CD4-positive, alpha-beta T cell treated with Interleukin-6 at 100 ng/mL for 8 hours (primary cell): ENCODE measurements at places on chromosomes 4 and X.

DNA sequence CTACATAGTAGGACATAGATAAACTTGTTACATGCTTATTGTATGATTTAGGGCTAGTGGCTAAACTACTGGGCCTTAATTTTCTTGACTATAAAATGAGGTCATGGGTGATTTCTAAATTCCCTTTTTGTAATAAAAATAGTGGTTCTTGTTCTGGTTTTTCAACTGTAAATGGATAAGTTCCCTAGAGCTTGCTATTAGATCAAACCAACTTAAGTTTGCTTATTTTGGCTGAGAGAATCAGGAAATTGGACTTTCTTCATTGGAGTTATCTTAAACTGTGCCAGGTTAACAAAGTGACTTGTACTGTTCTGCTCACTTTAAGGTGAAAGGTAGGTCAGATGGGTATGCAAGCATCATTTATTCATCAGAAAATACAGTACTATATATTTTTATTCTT lies 78.3 kb downstream of the PDLIM5 start:
- no peak for DNase-seq

GRCh38 chrX:134733591-134733990 lies 75.3 kb upstream of the PLAC1 start:
- DNase-seq = no peak

GRCh38 chrX:40092808-40093435 lies 4.8 kb downstream of the BCOR start:
- no peak for DNase-seq

GRCh38 chr4:123471655-123472369 lies 75.2 kb downstream of the SPRY1 start:
- no peak for DNase-seq

DNA sequence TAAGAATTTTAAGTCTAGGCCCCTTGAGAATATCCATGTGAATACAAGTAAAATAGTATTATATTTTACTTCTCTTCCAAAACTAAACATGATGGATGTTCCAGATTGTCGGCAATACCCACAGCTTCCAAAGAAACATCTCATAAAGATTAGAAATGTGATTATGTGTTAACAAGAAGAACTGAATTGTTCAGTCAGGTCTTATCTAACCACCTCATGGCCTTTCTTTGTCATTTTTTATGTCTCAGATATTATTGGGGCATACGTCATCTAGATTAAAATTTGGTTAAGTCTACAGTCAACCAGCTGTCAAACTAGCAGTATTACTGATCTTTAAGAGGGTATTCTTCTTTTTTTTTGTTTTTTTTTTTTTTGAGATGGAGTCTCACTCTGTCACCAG lies 10.0 kb downstream of the EPGN start:
- no peak for DNase-seq

DNA sequence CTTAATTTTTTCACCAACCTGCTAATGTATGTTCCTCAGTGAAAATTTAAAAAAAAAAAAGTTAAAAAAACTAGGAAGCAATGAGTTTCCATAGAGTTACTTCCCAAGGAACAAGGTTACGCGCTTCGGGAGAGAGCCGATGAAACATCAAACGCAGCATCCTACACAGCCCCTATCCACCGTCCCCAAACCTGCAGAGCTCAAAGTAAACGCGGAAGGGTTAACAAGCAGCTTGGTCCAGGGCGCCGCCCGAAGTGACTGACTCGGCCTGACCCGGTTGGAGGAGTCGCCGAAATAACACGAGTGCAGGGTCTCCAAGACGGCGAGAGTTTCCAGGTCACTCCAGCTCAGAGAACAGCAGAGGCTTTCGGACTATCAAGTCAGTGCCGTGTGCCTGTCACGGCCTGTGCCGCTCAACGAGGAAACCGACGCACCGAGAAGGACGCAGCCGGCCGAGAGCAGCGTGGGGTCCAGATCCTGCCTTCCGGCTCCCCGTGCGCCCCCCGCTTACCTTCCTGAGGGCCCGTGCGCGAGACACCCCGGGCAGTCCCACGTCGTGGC lies 512 bp downstream of the NOP14 start:
- no peak for DNase-seq

- DNase-seq = no peak
These were observed 1029.5 kb downstream of the C4orf33 start for GRCh38 chr4:130125467-130125866.

GRCh38 chrX:110175696-110176095 lies 142.2 kb downstream of the AMMECR1 start:
- no peak for DNase-seq

DNA sequence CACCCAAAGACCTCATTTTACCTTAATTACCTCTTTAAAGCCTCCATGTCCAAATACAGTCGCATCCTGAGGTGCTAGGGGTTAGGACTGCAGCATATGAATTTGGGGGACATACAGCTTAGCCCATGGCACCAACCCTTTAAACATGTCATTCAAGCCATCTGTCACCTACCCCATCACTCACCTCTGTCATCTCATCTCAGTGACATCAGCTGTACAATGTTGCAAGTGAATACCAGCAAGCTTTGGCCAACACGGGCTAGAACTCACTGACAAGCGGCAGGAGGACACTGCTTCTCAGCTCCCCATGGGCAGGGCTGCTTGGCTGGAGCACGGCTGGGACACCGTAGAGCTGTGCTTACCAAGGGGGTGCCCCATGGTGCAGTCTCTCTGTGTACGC lies 107.5 kb downstream of the STK32B start:
- no peak for DNase-seq

DNA sequence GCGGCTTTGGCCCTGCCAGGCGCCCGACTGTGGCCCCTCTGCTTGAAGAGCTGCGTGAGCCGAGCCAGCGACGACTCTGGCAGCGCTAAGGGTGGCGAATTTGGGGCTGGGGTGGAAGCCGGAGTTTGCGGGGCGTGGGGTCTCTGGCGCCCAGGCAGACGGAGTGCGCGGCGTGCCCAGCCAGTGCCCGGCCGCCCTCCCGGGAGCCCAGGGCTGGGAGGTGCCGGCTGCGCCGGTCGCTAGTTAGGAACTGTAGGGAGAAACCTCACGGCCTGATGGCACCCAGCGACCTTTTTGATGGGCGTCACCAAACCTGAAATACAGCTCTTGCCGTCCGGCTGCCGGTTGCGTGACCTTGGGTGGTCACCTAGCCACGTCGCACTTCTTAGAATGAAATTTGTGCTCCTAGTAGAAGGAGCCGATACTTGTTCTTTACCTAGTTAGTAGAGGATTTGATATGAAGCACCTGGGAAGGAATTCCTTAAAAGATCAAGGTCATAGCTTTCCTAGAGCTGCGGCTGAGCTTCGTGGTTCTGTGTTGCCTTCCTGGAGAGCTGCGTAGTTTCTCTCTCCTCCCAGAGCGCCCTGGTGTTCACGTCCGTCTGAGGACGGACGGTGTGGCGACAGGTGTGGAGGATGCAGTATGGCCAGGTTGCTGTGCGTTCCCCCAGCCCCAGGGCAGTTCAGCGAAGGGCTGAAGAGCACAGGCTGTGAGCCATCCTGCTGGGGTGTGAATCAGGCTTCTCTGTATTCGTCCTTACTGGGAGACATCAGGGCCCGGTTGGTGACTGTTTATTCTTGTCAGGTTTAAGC lies 680 bp downstream of the MAEA start:
- DNase-seq = no peak

DNA sequence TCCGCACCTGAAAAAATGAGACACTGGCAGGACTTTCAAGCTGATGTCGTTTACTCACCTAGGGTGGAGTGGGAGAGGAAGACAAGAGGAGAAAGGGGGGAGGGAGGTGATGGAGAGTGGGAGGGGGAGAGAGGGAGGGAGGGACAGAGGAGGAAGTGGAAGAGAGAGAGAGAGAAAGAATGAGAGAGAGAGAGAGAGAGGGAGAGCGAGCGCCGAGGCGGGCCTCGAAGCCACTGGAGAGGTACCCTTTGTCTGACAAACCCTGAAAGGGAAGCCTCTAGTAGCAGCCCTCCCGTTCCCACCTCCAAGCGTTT lies 296 bp upstream of the ADGRL3 start:
- DNase-seq = no peak

DNA sequence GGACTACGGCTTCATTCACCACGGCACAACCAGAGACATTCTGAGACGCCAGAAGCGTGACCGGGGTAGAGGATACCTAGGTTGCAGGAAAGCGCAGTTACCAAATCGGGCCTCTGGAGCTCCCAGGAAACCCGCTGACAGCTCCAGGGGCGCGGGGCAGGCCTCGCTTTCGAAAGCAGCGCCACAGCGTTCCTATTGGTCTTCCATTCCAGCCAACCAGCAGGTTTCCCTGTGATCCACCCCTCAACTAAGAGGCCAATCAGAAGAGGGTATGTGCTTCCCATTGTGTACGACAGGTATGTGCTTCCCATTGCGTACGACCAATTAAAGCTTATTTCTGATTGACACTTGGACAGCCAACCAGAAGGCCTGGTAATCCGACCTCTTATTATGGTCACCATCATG lies 14.9 kb downstream of the SNX12 start:
- no peak for DNase-seq
